ENCODE measurements at places on chromosomes 2 and 18. TPM values are rescaled to one million over a fixed set of nuclear protein-coding genes. Genes with fewer than 3 reads are reported as not detected.

Gene ACMSD
- total RNA-seq = not detected

Gene BOLL
- not detected for total RNA-seq

Gene DTNA
- 0.35 TPM for total RNA-seq

Gene SP5
- total RNA-seq = not detected

Gene NMUR1
- total RNA-seq = not detected

Gene ERFE
- total RNA-seq = 7.6 TPM

Gene REG3G
- not detected for total RNA-seq

Gene IL36B
- total RNA-seq = not detected

Gene IL1R1
- total RNA-seq = 55.7 TPM

Gene EPG5
- total RNA-seq = 4.2 TPM

Gene GALR1
- not detected for total RNA-seq

Gene ALLC
- total RNA-seq = not detected

Gene IL36G
- not detected for total RNA-seq

Gene ACYP2
- total RNA-seq = 8.5 TPM

Gene TRIP12
- 70.1 TPM for total RNA-seq

Gene SAG
- total RNA-seq = not detected

Gene TMEM237
- total RNA-seq = 18.2 TPM

Gene EPAS1
- 101 TPM for total RNA-seq

Gene HES6
- total RNA-seq = 14.2 TPM

Gene TRIM43
- 0.09 TPM for total RNA-seq

Gene DQX1
- 0.14 TPM for total RNA-seq

Gene LAMA1
- total RNA-seq = 0.16 TPM

Gene ALPI
- total RNA-seq = not detected

Gene GALNT5
- 1.8 TPM for total RNA-seq

Gene ALPP
- 18.1 TPM for total RNA-seq

Gene MRO
- 0.26 TPM for total RNA-seq

Gene SLC4A5
- total RNA-seq = 0.29 TPM

Gene GALNT13
- total RNA-seq = 13.4 TPM

Gene KRTCAP3
- total RNA-seq = 0.72 TPM

Gene AFTPH
- total RNA-seq = 24.0 TPM

Gene TEX44
- not detected for total RNA-seq

Gene TMEM18
- 34.6 TPM for total RNA-seq

Gene CHRNA1
- not detected for total RNA-seq

Gene ADAM23
- total RNA-seq = 10.0 TPM

Gene VIT
- total RNA-seq = not detected

Gene LONRF2
- total RNA-seq = 1.7 TPM

Gene IKZF2
- total RNA-seq = 0.29 TPM

Gene GALNT3
- total RNA-seq = not detected

Gene ABCG8
- not detected for total RNA-seq

Gene DPY30
- total RNA-seq = 108 TPM

Gene CERS6
- 14.6 TPM for total RNA-seq

Gene GULP1
- 26.7 TPM for total RNA-seq

Gene RNF125
- 0.26 TPM for total RNA-seq

Gene WNT10A
- 0.10 TPM for total RNA-seq

Gene CCBE1
- total RNA-seq = 9.8 TPM

Gene CROCC2
- total RNA-seq = not detected

Gene PDE1A
- 0.17 TPM for total RNA-seq

Gene MYO3B
- not detected for total RNA-seq

Gene SERPINB10
- total RNA-seq = not detected

Gene STON1
- 0.39 TPM for total RNA-seq
